Activated T-cell treated with anti-CD3 and anti-CD28 coated beads for 24 hours (primary cell): ENCODE measurements at places on chromosomes 5 and 9.
A peak's percentile ranks its signal among the peaks of the same experiment; 100 is the strongest.

GRCh38 chr5:43622074-43622473 lies 19.1 kb downstream of the NNT start:
- no peak for DNase-seq

- no peak for DNase-seq
Measured at GRCh38 chr9:104960662-104961061, 32.7 kb upstream of the ABCA1 start.

GRCh38 chr5:168244838-168245559 lies 46.4 kb upstream of the WWC1 start:
- DNase-seq: no peak

DNA sequence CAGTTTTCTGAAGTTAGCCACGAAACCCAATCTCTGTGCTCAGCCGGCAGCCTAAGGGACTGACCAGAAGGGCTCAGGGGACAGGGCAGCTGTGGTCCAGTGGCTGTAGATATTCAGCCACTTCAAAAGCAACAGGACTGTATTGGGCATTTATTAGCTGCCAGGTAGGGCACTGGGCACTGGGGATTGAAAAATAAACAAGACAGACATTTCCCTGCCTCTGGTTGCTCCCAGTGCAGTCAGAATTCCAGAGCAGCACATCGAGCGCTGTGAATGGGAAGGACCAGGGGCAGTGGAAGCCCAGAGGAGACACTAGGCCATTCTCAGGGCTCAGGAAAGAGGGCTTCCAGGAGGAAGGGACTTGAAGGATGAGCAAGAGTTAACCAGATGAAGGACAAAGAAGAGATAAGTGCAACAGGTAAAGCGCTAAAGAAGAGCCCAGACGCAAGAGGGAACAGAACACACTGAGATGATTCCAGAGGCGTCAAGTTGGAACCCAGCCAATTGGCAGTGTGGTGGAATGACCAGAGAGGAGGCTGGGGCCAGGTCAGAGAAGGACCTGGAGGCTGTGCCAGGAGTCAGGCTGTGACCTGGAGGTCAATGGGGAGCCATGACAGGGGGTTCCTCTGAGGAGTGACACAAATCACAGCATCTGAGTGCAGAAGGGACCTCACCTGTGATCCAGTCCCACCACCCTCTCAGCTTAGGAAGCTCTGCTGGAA lies 122.5 kb upstream of the ZNF618 start:
- DNase-seq: no peak

- no peak for DNase-seq
Measured at GRCh38 chr5:172648013-172648381, 6.9 kb downstream of the NEURL1B start.

DNA sequence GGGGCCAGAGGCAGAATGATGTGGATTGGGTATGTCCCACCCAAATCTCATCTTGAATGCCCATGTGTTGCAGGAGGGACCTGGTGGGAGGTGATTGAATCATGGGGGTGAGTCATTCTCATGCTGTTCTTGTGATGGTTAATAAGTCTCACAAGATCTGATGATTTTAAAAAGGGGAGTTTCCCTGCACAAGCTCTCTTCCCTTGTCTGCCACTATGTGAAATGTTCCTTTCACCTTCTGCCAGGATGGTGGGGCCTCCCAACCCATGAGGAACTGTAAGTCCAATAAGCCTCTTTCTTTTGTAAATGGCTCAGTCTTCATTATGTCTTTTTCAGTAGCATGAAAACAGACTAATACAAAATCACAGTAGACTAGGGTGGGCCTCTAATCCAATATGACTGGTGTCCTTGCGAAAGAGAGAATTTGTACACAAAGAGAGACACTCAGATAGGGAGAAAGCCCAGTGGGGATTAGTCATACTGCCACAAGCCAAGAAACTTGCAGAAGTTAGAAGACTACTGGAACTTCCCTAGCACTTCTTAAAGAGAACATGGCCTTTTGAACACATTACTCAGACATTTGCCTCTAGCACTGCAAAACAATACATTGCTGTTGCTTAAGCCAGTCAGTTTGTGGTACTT lies 68.4 kb downstream of the ANXA1 start:
- DNase-seq: peak; percentile 41

- no peak for DNase-seq
Measured at GRCh38 chr5:148558892-148559291, 95.4 kb downstream of the HTR4 start.

DNA sequence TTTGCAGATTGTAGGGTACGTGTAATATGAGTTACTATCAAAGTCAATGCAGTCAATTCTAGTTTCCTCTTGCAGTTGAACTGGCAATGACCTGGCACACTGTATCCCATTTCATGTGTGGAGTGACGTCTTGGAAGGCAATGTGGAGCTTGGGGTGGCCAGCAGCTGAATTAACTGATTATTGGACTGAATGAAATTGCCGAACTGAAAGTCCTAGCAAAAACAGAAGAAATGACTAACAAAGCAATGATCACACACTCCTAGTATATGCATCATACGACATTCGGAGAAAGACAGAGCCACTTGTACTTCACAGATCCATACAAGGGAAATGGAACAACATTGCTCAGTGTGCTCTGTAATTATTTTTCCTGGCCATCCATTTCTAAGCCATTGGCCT lies 259.1 kb upstream of the DAPK1 start:
- no peak for DNase-seq

DNA sequence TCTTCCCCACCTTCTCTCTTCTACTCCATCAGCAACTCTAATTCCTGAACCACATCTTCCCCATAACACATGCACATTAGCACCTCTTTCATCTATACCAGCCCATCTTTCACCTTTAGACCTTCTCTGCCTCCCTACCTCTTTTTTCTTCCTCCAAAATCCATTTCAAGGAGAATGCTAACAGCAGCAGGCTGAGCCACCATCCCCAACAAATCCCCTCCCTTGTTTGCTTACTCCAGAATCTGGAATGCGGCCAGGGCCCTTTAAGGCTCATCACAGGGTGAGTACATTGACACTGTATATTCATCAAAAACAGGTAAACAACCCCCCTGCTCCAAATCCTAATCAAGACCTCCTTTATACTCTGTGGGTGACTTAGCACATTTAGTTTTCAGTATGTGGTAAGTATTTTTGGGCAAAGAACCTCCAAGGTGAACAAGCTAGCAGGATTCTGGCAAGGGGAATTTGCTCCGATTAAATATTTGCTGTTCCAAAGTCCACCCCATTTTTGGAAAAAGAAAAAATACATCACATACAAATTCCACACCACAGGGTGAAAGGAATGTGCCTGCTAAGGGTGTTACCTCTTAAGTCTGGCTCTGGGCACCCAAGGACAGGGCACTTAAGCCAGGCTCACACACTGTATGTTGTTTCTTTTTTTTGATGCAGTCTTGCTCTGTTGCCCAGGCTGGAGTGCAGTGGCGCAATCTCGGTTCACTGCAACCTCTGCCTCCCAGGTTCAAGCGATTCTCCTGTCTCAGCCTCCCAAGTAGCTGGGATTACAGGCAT lies 71.4 kb downstream of the SERINC5 start:
- DNase-seq: no peak

DNA sequence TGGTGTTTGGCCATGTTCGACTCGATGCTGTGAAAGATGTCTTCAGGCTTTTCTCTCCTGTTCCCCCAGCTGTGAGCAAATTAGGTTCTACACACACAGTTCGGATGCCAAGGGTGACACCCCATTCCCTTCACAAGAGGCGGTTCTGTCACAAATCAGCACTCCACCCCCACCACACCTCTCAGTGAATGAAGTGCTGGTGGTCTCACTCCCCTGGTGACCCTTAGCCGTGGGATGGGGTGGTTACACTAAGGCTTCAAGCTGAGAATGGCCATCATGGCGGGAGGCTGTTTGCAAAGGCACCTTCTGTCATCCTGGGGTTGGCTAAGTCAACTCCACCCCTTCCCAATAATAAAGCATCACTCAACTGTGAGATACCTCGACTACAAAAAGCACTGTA lies 26.4 kb downstream of the AMBP start:
- no peak for DNase-seq

DNA sequence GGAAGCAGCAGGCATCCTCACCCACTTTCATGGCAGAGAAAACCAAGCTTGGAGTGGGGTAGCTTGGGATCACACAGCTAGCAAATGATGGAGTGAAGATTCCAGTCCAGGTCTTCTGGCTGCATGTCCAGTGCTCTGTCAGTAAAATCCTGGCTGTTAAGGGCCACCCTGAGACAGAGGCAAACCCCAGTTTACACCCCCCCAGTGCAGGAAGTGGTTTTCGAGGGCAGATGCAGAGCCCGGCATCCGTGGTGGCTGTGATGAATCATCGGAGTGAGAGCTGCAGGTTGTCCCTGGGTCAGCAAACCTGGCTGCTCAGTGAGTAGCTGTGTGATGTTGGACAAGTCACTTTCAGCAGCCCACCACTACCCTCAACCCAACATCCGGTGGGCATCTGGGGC lies 115.4 kb downstream of the RGS3 start:
- DNase-seq: peak; percentile 72

DNA sequence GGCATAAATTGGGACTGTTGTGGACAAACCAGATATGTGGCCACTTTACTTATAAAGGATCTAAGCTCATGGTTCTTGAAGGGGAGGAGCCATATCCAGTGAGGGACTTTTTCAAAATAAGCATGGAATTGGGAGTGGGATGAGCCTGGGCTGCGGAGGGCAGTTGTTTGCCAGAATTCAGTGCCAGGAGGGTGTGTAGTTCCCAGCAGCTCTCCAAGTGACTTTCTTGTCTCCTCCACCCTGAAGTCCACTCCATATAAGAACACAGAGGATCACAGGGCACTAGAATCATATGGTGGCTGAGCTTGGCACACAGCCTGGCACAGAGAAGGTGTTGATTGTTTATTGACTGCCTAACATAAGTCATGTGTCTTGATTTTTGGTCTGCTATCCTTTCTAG lies 121.1 kb downstream of the CAVIN4 start:
- DNase-seq: no peak

DNA sequence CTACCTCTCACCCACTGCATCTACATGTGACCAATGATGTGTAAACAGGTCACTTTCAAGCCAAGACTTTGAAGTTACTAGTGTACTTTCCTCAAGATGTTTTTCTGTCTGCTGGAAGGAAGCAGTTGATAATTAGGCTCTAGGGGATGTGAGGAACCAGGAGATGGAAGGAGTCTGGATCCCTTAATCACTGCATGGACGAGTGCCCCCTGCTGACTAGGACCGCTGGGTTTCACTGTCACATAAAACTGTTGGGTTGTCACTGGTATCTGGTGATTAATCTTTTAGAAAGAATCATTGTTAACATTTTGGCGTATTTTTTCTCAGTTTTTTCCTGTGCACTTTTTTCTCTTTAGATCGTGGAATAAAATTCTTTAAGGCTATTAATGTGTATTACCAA lies 79.5 kb downstream of the SREK1 start:
- no peak for DNase-seq

- no peak for DNase-seq
Measured at GRCh38 chr9:109699019-109699418, 81.0 kb upstream of the PALM2AKAP2 start.

DNA sequence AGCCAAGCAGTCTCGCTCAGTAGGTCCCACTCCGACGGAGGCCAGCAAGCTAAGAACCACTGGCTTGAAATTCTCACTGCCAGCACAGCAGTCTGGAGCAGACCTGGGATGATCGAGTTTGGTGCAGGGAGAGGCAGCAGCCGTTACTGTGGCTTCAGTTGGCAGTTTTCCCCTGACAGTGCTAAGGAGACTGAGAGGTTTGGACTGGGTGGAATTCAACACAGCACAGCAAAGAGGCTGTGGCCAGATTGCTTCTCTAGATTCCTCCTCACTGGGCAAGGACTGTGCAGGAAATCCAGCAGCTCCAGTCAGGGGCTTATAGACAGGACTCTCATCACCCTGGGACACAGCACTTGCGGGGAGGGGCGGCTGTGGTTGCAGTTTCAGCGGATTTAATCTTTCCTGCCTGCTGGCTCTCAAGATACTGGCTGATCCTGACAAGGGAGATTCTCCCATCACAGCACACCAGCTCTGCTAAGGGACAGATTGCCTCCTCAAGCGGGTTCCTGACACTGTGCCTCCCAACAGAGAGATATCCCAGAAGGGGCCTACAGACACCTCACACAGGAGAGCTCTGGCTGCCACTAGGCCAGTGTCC lies 122.1 kb downstream of the YIPF5 start:
- no peak for DNase-seq

DNA sequence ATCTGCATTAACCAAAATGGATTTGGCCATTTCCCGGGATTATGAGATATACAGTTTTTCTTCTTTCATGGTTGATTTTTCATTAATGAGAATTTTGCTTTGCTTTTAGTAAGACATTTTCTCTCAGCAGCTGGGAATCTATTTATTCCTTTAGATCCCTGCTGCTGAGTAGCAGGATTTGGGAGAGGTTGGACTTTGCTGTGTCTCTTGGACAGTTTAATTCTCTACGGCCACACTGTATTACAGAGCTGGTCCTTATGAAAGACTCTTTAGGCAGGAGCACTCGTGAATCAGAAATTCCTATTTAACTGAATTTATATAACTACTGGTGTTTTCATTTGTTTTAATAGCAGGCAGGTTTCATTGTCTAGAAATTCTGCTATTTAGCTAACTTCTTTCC lies 1.6 kb downstream of the UNC13B start:
- DNase-seq: no peak

DNA sequence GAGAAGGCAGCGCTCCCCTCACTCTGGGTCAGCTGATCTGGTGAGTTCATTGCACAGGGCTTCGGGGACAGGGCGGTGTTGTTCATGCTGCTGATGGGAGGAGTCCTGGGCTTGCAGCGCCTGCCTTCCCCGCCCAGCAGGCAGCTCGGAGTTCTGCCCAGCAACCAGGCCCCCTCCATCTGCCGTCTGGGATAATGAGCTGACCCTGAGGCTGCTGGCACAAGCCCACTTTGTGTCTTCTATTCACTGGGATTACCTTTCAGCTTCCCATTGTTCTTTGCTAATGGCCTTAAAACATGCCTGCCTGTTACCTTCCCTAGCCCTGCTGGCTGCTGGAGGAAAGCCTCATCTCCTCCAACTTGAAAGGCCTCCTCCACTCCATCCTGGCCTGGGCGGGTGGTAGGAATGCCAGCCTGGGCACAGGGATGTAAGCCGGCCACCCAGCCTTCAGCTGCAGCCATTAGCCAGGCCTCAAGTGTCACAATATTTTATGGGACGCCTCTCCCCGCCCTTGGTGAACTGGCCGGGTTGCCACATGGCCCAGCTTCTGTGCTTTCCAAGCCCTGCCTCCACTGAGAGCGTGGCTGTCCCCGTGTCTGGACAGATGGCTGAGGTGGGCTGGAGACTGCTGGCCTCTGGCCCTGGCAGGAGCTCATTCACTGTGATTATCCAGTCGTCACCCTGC lies 70.4 kb downstream of the GADD45G start:
- DNase-seq: no peak

GRCh38 chr9:16726718-16727451 lies 143.6 kb downstream of the BNC2 start:
- no peak for DNase-seq

GRCh38 chr5:81045389-81045807 lies 85.2 kb downstream of the RASGRF2 start:
- DNase-seq: no peak
